B cell (primary cell): ENCODE measurements at places on chromosomes 3 and 15. TPM values are rescaled to one million over a fixed set of nuclear protein-coding genes. Genes with fewer than 3 reads are reported as not detected.

The SIDT1 gene
- 53.2 and 61.2 TPM in 2 replicates for polyA plus RNA-seq

The PLS1 gene
- 0.13 TPM in 2 replicates for polyA plus RNA-seq

The GCNT3 gene
- polyA plus RNA-seq, result not detected in 2 replicates

The OXNAD1 gene
- polyA plus RNA-seq, result 4.0 and 5.5 TPM in 2 replicates
